ENCODE measurements at places on chromosomes 7 and 10. TPM values are rescaled to one million over a fixed set of nuclear protein-coding genes. Genes with fewer than 3 reads are reported as not detected.

SDHAF3 gene
- 42.1 TPM for polyA plus RNA-seq

SRRM3 gene
- polyA plus RNA-seq = 2.1 TPM

DGKI gene
- 1.6 TPM for polyA plus RNA-seq

C10orf95 gene
- 2.4 TPM for polyA plus RNA-seq

ST8SIA6 gene
- polyA plus RNA-seq = 1.2 TPM

DNA sequence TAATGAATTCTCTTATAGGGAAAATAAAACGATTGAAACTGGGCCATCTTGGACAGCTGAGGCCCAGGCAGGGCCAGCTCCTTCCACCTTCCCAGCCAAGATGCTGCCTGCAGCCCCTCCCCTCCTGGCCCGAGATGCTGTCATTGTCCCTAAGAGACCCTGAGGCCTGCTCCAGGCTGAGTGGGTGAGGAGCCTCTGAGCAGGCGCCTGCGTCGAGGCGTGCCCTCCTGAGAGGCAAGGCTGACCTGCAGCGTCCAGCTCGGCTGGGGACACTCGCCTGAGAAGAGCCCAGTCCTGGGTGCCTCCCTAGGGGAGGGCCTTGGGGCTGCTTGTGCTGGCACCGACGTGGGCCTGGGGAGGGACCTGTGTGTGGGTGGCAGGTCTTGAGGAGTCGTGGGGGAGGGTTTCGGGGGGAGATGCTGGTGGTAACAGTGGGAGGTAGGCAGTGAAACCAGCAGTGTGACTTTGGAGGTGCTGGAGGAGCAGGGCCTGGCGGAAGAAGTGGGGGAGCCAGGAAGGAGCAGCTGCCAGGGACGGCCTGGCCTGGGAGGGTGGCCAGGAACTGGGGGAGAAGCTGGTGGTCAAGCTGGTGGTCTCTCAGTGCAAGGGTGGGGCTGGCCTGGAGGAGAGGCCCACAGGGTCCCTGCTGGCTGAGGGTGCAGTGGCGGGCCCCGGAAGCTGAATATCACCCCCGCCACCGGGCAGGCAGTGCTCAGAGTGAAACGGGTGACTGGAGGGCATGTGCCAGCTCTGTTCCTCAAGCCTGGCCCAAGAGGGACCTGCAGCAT is 7.9 kb downstream of the GPR146 start:
- DNase-seq = no peak

Measured in renal pelvis (tissue), 12 donors.